ENCODE measurements at places on chromosomes 4 and X.

DNA sequence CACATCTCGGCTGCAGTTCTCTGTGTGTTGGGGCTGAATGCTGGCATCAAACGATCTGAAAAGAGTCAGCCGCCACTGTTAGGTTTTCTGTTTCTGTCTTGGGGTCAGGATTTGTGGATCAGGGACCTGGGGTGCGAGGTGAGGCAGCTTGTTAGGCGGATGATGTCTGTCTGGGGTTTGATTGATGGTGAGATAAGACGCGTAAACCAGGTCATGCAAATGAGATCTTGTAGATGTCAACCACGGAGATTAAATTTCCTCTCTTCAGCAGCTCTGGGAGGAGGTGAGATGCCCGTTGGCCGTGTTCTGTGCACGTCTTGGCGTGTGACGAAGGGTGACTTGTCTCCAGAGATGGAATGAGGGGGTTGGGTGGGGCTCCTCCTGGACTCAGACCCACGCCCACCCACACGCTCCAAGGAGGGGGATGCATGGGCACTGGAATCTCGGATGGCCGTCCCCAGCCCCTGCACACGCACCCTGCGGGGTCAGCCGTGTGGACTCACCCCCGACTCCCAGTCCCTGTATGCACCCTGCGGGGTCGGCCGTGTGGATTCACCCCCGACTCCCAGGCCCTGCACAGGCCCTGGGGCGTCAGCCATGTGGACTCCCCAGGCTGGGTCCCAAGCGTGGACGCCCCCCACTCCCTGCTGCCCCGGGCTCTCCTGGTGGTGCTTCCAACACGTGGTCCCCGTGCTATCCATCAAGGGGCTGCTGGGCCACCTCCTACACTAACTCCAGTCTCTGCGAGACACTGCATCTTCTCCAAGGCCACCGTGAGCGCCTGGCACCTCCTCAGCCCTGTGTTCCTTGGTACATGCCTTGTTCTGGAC is 16.0 kb upstream of the UVSSA start:
- DNase-seq = no peak

GRCh38 chr4:122086338-122087065 is 65.6 kb upstream of the BLTP1 start:
- DNase-seq = peak; percentile 8

GRCh38 chr4:180285796-180286195 is 1957.4 kb upstream of the TENM3 start:
- DNase-seq = no peak

DNA sequence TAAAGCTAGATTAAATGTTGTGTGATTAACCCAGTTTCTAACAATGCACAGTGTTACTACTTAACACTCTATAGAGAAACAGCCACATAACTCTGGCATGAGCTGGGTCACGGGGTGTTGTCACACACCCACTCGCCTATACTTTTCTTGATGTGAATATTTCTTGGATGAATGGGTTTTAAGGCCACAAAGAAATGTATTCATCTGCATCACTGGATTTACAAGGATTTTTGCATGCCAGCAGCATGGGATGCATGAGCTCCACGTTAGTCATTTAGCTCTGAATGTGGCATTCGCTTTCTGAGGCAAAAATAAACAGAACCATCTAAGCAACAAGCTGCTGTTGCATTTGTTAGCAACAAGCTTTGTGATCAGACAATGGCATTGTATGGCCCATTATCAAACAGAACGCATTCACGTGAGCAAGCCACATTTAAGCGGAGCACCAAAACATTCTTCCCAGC is 89.7 kb downstream of the LRP2BP start:
- peak; percentile 95 for DNase-seq

- DNase-seq = no peak
Measured at GRCh38 chr4:152613841-152614721, 65.7 kb downstream of the TMEM154 start.

DNA sequence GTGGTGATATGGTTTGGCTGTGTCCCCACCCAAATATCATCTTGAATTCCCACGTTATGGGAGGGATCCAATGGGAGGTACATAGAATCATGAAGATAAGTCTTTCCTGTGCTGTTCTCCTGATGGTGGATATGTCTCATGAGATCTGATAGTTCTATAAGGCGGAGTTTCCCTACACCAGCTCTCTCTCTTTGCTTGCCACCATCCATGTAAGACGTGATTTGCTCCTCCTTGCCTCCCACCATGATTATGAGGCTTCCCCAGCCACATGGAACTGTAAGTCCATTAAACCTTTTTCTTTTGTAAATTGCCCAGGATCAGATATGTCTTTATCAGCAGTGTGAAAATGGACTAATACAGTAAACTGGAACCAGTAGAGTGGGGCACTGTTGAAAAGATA is 39.5 kb downstream of the HSD17B13 start:
- DNase-seq = no peak

DNA sequence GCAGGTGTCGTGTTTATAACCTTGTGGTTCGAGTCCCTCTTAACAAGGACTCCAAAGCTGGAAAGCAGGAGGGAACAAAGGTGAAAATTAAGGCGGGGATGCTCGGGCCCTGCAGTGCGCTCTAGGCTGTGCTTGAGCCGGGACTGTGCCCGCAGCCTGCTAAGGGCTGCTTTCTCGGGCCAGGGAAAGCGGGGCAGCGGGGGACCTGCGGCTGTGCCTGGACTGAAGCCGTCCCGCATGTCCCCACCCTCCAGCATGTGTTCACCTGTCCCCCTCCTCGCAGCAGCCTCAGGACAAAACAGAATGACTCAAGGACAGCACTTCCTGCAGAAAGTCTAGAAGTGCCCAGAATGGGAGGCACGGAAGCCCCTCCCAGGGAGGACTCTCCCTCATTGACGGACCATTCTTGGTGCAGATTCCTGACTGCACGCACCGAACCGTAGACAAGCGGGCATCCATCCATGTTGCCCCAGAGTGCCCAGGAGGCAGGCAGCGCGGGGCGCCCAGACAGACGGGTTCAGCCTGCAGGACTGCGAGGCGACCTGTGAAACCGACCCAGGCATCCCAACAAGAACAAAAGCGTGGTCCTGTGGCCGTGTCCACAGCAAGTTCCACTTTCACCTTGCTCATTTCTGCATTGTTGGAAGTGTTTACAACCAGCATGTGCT is 342.9 kb downstream of the MAGEB5 start:
- no peak for DNase-seq

- DNase-seq = no peak
Measured at GRCh38 chr4:2075987-2076907, 17.1 kb downstream of the NAT8L start.

- DNase-seq = no peak
Measured at GRCh38 chrX:1444561-1445500, 7.9 kb downstream of the ASMTL start.

DNA sequence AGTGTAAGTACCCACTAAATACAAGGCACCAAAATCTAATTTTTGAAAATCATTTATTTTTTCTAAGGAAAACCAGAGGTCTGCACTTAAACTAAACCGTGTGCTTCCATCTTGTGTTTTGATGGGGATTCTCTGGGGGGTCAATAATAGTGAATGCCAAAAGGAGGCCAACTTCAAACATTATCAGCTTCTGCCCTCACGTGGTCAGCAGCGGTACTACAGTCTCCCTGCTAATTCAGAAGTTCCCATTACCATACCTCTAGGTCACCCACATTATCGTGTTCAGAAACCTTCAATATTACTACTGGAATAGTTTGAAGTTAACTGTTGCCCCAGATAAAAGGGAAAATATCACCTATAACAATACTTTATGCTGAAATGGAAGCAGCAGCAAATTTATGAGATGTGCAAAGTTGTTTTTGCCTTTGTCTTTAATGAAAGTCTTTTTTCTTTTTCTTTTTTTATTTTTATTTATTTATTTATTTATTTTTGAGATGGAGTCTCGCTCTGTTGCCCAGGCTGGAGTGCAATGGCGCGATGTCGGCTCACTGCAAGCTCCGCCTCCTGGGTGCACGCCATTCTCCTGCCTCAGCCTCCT is 17.3 kb downstream of the CTPS2 start:
- DNase-seq = peak; percentile 39

DNA sequence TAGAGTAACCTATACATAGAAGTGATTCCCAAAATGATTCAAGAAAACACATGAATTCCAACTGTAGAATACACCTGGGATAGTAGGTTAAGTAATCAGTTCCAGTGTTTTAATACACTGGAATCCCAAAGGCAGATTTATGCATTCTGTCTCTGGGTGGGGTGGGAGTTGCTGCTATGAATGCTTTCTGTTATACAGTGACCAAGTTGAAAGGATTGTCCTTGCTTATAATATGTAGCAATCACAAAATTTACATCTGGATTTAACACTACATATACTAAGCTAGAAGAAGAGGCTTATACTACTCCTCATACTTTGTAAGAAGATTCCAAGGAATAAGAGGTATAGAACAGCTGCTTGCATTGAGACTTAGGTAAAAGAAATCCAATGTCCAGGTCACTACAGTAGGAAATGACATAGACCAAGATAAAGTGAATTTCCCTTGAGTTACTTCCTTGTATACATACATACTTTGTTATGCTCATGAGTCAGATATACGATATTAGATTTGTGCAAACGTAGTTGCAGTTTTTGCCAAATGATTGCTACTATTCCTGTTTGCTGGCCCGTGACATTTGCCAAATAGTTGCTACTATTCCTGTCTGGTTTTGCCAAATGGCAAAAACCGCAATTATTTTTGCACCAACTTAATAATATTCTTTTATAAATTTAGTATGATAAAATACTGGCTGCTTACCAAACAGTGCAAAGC is 210.5 kb upstream of the DIAPH2 start:
- peak; percentile 1 for DNase-seq

Data from fibroblast of skin of right quadriceps (primary cell).